ENCODE measurements at places on chromosomes 13 and 19. TPM values are rescaled to one million over a fixed set of nuclear protein-coding genes. Genes with fewer than 3 reads are reported as not detected.

SLITRK1 gene
- not detected for total RNA-seq

SHISA7 gene
- not detected for total RNA-seq

TIMM13 gene
- total RNA-seq = 36.2 TPM

ERICH4 gene
- not detected for total RNA-seq

PTH2 gene
- not detected for total RNA-seq

GFY gene
- 0.11 TPM for total RNA-seq

PLVAP gene
- 0.50 TPM for total RNA-seq

FGF22 gene
- not detected for total RNA-seq

CEACAM6 gene
- total RNA-seq = not detected

ZNF599 gene
- 7.1 TPM for total RNA-seq

EDDM13 gene
- not detected for total RNA-seq

PSG2 gene
- total RNA-seq = 0.12 TPM

SULT2B1 gene
- not detected for total RNA-seq

VPS36 gene
- 25.4 TPM for total RNA-seq

FXYD1 gene
- total RNA-seq = 0.33 TPM

BLVRB gene
- 138 TPM for total RNA-seq

GIPC3 gene
- total RNA-seq = under 0.01 TPM

TLE6 gene
- 0.33 TPM for total RNA-seq

SOX1 gene
- not detected for total RNA-seq

OR7C1 gene
- total RNA-seq = not detected
